ENCODE measurements at places on chromosomes 4 and X.

DNA sequence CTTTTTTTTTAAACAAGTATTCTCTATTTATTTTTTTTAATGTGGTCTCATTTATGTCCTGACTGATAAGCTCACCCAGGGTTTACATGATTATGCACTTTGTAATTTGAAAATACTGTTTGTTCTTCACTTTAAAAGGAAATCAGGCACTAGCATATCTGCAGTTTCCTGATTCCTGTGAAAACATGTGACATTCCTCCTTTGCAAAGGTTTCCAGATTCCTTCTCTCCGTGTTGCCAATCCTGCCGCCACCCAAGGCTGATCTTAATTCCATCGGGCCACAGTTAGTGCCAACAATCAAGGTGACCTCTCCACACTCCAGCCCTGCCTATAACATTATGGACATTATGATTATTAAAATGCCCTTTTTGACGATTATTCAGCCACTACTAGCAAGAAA lies 225.4 kb downstream of the PCDH7 start:
- no peak for DNase-seq

DNA sequence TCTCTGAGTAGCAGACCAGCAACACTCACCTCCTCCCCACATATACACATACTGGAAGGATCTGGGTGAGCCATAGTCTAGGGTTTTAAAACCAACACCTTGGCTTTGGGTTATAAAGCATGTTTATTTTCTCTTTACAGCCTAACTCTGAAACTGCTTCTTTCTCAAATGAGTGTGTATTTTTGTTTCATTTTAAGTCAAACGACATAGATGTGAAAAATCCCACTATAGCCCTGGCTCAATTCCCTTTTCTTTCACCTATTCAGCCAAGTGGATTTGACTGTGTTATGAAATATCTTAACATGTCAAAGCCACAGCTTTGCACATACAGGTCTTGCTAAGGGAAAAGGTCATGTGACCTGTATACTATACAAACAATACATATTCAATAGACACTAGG lies 13.8 kb downstream of the NEXMIF start:
- no peak for DNase-seq

- DNase-seq = no peak
These were observed 27.8 kb upstream of the HNRNPD start for GRCh38 chr4:82401600-82401999.

DNA sequence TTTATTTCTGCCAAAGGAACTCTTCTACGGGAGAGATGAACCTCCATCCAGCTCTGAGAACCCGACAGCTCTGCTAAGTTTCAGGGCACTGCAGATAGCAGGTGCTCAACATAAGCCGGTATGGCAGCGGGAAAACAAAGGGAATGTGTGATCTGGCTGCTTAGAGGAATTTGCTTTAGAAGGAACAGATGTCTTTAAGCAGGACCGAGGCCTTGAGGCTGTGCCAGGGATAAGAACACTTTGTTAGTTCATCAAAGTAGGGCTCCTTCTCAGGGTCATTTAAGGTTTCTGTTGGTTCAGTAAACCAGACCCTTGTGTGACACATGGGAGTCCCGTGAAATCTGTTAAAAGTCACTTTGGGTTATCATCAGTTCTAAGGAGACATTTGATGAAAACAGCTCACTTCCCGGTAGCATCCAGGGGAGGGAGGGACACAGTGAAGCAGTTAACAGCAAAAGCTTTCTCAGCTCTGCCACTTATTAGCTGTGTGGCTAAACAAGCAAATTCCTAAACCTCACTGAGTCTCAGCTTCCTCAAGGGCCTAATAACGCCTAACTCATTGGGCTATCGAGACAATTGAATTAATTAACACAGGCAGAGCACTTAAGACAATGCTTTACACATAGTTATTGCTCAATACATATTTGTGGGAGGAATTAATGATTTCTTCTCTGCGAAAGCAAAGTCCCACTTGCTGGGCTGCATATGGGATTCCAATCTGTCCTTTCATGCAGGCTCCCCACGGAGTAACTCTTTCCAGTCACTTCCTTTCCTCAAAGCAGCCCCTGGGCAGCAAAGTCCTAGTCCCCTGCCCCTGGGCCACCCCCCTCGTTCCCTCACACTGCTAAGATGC lies 2.9 kb upstream of the FTSJ1 start:
- no peak for DNase-seq

DNA sequence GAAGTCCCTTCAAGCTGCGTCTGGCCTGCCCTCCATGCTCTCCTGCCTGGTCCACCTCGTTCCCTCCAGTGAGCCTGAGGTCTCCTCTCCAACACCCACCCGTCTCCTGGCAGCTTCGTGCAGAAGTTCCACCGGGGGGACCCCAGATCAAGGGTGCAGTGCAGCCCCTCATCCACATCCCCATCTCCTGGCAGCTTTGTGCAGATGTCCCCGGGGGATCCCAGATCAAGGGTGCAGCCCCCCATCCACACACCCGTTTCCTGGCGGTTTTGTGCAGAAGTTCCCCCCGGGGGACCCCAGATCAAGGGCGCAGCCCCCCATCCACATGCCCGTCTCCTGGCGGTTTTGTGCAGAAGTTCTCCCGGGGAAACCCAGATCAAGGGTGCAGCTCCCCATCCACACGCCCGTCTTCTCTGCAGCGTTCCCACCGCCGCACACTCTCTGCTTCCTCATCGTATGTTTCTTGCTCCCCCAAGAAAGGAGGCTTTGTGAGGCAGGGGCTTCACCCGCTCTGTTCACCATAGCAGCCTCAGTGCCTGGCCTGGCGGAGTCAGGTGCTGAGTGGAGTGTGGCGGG lies 35.7 kb downstream of the PIGG start:
- DNase-seq = no peak

- no peak for DNase-seq
These were observed 569 bp downstream of the ARFIP1 start for GRCh38 chr4:152780267-152780778.

GRCh38 chr4:95409127-95409526 lies 139.6 kb downstream of the UNC5C start:
- DNase-seq = no peak

- no peak for DNase-seq
These were observed 28.6 kb downstream of the KIAA0232 start for GRCh38 chr4:6811165-6811564.

- no peak for DNase-seq
These were observed 219.0 kb downstream of the KLHL4 start for GRCh38 chrX:87736576-87736975.

GRCh38 chr4:142353149-142353738 lies 492.9 kb downstream of the INPP4B start:
- DNase-seq = no peak

DNA sequence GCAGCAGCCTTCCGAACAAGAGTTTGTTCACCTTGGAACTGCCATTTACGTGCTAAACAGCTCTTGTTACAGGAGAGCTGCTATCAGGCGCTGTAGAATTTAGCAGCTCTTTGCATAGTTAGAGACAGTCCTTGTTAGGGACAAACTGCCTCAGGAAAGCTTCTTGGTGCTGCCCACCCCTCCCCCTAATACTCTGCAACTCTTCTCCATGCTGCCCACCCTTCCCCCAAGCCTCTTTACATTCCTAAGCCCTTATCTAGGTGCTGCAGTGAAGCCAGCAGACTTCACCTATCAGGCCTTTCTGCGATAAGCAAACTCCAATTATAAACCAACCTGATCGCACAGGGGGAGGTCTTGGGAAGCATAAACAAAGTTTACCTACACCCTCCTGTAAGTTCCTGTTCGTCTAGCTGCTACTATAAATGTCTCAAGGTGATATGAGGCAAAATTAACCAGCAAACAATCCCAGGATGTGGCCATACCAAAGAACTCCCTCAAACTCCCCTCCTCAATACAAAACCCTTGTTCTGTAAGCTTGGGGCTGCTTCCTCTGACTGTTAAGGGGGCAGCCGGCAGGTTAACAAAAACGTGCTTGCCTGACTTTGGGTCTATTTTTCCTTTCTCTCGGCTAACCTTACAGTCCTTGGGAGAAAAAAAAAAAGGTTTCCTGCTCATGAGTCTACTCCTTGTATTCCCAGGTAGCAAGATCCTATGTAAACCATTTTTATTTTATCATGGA lies 74.0 kb upstream of the GC start:
- no peak for DNase-seq

GRCh38 chrX:150569155-150569477 lies 695 bp downstream of the MTM1 start:
- no peak for DNase-seq

- DNase-seq = no peak
These were observed 168.2 kb downstream of the DCTD start for GRCh38 chr4:182748949-182749348.

DNA sequence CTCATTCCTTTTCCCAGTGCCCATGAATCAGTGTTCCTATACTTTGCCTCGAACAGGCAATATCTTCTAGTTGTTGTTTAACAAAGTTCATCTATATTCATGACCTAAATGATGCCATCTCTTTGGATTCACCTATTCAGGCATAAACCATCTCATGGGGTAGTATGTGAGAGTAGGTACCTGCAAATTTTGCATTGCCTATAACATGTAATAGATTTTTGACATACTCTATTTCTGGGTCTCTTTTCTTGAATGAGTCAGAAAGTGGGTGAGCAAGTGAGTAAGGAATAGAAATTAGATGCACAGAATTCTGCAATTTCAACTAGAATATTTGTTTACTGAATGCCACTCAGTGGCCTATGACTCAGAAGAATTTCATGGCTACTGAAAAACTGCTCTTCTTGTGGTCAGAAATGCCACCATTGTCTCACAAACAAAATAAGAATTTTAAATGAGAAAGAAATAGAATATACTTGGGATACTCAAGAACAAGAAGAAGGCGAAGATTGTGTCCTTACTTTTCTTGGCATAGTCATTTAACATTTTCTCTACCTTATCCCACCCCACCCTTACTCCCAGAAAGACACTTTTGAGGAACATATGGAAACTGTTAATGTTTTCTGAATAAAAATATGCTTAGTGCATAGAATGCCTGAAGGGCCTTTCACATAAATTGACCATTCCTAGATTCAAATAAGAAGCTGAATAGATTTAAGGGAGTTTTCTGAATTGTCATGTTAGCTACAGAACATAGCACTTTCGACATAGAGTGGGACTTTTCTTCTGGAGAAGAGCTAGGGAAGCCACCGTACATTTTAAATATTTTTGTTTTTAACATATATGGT lies 86.8 kb downstream of the HHIP start:
- no peak for DNase-seq

DNA sequence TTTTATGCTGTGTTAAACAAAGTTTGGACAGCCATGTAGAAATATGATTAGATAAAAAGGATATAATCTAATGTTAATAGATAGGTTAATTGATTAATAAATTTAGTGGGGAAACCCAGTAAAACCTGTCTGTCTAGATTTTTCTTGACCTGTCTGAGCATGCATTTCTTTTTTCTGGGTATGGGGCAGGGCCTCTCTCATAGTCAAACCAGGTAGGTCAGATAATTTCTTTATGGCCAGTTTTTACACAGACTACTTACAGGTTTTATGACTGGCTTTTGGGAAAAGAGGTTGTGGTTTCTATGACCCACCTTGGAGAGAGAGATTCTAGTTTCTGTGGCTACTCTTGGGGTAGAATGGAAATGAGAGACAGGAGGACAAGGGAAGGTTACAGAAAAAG lies 135.6 kb upstream of the EPHA5 start:
- no peak for DNase-seq

DNA sequence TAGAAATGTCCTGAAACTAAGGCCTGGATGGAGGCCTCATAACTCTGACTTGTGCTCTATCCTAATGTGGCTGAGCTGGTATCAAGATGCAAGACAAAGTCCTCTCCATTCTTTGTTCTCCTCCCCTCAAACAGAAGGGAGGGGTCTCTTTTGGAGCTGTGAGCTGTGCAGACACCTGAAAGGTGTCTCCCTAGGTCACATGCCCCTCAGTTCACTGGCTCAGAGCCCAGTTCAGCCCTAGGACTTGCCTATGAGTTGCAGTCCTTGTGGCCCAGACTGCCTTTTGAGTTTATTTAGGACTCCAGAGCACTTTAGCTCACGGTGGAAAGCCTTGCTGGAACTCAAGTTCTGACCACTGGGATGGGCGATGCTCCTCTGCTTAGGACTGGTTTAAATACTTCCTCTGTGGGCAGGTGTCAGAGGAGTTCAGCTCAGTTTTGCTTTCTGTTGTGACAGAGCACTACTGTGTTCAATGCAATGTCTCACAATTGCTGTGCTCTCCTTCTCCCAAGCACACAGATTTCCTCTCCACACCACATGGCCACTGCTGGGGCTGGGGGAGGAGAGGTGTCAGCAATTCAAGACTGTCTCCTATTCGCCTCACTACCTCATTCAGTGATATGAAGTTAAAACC lies 84.8 kb upstream of the ZNF827 start:
- no peak for DNase-seq

- no peak for DNase-seq
These were observed 94.0 kb downstream of the AFAP1 start for GRCh38 chr4:7845493-7846128.

GRCh38 chr4:73844345-73844744 lies 7.9 kb downstream of the CXCL6 start:
- no peak for DNase-seq
